ENCODE measurements at places on chromosomes 5 and 9.

- no peak for DNase-seq
Measured at GRCh38 chr5:177429248-177430040, 3.0 kb downstream of the GRK6 start.

DNA sequence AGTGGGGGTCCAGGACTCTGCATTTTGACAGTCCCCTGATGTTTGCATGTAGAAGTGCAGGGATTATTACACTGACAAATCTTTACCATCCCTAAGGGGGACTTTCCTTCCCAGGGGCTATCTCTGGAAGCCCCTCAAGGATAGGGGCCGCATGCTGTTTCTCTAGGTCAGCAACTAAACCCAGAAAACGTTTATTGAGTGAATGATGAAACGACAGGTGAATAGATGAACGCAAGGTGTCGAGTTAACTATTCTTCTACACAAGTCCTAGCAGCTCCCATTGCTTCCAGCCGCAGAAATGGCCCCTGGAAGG is 281 bp upstream of the HSD17B4 start:
- DNase-seq: no peak

GRCh38 chr5:103428411-103428871 is 134.1 kb downstream of the NUDT12 start:
- no peak for DNase-seq

- DNase-seq: no peak
Measured at GRCh38 chr5:176908675-176909368, 9.7 kb upstream of the HK3 start.

DNA sequence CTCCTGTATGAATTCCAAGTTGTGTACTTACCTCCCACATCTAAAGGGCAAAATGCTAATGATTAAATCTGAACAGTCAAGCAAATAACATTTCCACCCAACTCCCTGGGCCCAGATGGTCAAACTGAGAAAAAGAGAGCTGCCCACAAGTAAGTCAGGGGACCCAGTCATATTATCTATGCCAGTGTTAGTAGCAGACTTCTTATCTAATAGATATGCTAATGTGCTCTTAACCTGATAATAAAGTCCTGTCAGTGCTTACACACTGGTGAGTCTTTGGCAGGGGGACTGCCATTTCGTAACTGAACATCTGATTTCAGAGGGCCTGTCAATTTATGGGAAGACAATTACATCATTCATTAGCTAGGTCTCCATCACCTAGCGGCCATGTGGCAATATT is 292.3 kb upstream of the WWC1 start:
- no peak for DNase-seq

DNA sequence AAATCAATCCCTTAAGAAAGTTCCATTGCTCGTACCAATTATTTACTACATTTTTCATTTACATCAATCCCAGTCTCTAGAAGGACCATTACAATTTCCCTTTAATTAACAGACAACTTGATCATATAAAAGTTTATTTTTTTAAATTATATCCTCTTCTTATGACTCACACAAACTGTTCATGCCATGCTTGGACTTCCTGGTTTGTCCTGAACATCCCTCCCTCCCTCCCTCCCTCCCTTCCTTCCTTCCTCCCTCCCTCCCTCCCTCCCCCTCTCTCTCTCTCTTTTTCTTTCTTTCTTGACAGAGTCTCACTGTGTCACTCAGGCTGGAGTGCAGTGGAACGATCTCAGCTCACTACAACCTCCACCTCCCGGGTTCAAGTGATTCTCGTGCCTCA is 11.6 kb upstream of the CLTB start:
- no peak for DNase-seq

DNA sequence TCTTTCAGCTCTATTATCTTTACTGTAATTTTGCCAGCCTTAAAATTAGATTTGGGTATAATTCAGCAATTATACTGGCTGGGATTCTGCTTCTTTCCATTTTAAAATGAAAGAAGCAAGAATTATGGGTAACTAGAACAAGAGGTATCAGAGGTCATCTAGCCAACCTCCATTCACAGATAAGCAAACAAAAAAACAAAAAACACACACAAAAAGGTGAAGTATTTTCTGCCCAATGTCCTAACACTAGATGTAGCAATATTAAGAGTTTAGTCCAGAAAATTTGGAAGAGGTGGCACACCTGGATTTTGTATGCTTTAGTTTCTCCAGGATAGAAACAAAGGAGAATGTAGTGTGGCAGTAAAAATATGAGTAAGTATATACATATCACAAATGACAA is 68.1 kb upstream of the ANXA1 start:
- DNase-seq: no peak

GRCh38 chr5:173493846-173494245 is 122.6 kb downstream of the BOD1 start:
- DNase-seq: no peak

- no peak for DNase-seq
Measured at GRCh38 chr5:935510-936084, 42.9 kb downstream of the TRIP13 start.

DNA sequence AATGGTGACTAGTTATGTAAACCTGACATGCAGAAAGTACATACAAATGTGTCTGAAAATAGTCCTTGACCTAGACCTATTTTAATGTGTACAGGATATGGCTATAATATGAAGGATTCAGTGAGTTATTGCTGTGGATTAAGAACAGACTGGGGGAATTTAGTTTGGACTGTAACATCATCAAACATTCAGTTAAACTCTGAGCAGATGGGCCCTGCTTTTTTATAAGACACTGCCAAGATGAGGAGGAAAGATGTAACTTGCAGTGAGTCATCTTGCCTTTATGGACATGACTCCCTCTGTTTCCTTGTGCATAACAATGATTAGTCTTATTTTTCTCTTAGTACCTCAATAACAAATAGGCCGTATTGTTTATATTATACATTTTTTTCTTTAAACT is 12.2 kb downstream of the PPP3R2 start:
- no peak for DNase-seq

DNA sequence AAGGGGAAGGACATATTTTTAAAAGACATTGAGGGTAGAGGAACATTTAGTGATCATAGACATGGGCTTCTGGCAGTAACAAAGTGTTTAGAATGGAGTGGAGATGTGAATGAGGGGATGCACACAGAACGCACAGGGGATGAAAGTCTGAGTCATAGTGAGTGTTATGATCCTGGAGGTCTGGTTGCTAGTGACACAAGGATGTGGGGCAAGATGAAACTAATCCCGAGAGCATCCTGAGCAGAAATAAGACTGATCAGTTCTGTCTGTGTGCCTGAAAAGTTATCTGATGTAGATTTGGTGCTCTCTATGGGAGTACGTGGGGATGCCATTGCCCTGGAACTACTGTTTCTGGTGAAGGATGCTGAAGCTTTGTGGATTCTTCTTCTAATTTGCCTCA is 141.1 kb downstream of the CHSY3 start:
- DNase-seq: no peak

- peak; percentile 39 for DNase-seq
Measured at GRCh38 chr5:96146675-96147074, 185.0 kb upstream of the ELL2 start.

DNA sequence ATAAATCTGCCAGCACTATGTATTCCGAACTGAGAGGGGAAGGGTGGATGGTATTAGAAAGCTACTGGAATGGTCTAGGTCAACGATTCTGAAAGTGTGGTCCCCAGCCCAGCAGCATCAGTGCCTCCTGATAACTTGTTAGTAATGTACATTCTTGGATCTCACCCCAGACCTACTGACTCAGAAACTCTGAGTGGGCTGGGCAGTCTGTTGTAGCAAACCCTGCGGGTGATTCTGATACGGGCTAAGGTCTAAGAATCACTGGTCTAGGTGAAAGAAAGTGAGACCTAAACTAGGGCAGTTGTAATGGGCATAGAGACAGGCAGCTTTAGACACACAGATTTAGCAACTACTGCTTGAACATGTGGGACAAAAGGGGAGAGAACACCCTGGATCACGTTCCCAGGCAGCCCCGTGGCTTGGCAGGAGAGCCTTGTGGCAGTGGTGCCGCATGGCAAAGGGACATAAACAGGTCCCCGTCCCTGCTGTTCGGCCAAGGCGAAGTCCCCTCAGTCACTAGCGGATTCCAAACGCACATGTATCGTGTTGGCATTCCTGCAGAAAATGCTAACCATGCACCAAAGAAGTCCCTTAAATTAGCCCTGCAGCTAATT is 216.3 kb downstream of the TTLL11 start:
- no peak for DNase-seq

DNA sequence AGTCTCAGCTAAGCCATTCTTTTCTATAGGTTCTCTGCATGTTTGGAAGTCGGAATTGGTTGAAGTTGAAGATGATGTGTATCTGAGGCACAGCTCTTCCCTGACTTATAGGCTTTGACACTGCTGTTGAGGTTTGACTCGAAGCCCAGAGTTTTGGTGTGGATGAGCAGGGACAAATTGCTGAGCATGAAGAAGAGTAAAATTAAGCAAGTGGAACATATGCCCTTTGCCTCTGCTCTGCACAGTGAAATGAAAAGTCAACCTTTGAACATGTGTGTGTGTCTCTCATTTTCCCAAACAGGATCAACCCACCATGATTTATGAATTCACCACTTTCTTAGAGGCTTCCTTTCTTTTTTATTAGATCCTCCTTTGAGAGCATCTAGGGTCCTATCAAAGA is 8.5 kb downstream of the HMHB1 start:
- DNase-seq: no peak

DNA sequence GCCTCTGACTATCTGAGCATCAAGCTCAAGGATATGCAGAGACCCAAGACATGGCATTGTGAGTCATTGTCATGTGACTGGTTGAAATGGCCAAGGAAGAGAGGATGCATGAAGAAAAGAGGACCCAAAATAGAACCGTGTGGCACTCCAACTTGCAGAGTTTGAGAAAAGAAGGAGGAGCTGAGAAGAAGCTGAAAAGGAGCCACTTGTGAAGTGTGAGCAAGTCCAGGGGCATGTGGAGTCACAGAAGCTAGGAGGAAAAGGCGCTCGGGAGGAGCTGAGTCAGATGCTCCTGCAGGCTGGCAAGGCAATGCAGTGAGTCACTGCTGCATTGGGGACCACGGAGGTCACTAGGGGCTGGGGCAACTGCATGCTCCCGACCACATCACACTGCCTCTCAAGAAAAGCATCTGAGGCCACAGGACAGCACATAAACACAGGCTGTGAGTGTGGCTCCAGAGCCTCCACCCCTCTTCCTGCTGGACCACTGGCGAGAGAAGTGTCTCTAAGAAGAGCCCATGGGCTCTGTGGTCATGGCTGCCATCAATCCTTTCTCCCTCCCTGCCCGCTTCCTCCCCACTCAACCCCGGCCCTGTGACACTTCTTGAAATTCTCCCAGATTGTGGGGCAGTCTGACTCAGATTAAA is 197.6 kb downstream of the DRD1 start:
- peak; percentile 92 for DNase-seq

GRCh38 chr5:5419291-5420210 is 2.9 kb upstream of the ICE1 start:
- DNase-seq: no peak

- DNase-seq: no peak
Measured at GRCh38 chr9:9920425-9921060, 692.3 kb downstream of the PTPRD start.

DNA sequence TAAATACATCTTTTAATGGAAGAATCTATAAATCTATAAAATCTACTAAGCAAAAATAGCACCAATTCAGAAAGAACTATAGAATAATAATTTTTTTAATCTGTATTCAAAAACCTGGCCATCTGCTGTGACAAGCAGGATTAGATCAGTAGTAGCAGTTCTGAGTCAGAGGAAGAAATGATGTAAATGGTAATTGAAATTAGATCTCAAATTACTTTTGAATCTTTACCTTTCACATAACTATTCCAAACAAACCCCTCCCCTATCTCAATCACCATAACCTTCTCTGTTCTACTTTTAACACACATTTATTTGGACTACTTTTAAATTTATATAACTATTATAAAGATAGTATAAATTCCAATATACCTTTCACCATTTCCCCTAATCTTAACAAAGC is 727.8 kb upstream of the FAM174A start:
- no peak for DNase-seq

GRCh38 chr5:62596691-62597090 is 18.1 kb downstream of the LRRC70 start:
- DNase-seq: no peak

- no peak for DNase-seq
Measured at GRCh38 chr5:50574121-50574520, 92.3 kb upstream of the PARP8 start.

DNA sequence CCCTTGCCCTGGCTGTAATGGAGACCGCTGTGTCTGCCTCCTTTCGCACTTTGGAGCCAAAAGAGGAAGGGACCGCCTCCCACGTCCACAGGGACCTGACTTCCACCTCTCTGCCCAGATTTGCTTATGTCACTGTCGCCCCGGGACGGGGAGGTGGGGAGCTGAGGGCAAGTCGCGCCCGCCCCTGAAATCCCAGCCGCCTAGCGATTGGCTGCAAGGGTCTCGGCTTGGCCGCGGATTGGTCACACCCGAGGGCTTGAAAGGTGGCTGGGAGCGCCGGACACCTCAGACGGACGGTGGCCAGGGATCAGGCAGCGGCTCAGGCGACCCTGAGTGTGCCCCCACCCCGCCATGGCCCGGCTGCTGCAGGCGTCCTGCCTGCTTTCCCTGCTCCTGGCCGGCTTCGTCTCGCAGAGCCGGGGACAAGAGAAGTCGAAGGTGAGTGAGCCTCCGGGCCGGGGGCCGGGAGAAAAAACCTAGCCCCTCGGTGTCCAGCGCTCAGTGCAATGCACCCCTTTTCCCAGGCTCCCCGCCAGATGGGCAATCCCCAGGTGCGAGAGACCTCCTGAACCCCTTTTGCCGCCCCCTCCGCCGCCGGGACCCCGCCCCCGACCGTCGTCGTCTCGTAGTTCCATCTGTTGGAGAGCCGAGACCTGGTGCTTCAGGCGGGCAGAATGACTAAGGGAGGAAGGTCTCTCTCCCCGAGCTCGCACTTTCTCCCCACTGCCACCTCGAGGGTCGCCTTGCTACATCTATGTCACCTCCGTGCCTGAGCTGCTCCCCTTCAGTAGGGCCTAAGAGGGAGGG is at the start of gene GPX3:
GPX3 (plus strand) TSS at position 288 of the 807 bp plus-strand sequence; CDS start at position 352, 64 bp downstream.
- no peak for DNase-seq

DNA sequence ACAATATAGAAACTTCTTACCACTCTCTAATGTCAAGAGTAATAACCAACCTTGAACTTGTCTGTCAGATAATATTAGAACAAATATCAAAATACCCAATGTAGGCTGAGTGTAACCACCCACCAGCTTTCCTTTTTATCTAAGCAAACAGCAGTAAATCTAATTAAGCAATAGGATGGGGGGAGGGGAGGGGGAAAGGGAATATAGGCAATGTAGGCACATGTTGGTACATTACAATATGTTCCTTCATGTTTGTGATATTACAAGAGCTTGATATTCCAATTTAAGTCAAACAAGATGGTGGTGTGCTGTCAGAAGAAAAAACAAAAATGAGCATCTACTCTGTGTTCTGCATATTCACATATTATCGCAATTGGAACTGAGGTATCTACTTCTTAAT is 158.2 kb downstream of the DENND1A start:
- DNase-seq: no peak

- no peak for DNase-seq
Measured at GRCh38 chr5:93741136-93741811, at the start of gene POU5F2. POU5F2 (minus strand) TSS chr5:93741600; CDS start chr5:93741563, 37 bp downstream.

GRCh38 chr5:59496524-59497134 is 396.9 kb downstream of the PDE4D start:
- DNase-seq: no peak

All from kidney epithelial cell (primary cell).